IPS-NIHi11 (cell line): ENCODE measurements at places on chromosomes 2 and 18.

GRCh38 chr2:98692090-98693054, 38.6 kb downstream of the MGAT4A start:
- no peak for DNase-seq

GRCh38 chr2:16478434-16479210, 187.0 kb downstream of the CYRIA start:
- no peak for DNase-seq

DNA sequence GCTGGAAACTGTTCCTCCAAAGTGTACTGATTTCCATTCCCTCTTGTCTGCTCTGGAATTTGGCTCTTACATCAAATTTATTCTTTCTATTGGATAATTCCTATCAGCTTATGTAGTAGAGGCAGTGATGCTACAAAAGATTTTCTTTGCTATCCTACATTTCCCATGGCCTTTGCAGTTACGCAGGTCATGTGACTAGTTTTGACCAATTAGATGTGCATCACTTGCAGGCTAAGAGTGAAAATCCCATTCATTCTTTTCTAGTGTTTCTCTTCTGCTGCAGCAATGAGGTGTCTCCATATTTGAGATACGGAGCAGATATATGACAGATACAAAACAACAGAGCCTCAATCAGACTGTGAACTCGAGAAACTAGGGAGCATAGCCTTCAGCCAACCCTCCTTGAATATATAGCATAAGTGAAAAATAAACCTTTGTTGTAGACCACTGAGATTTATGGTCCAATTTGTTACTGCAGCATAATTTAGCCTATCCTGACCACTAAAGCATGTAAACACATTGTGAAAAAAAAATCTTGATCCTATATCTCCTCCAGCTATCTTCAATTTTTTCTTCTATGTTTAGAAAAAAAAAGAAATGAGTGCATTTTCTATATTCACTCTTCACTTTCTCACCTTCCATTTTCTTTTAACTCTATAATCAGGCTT, 102.0 kb downstream of the HNMT start:
- DNase-seq, result no peak

DNA sequence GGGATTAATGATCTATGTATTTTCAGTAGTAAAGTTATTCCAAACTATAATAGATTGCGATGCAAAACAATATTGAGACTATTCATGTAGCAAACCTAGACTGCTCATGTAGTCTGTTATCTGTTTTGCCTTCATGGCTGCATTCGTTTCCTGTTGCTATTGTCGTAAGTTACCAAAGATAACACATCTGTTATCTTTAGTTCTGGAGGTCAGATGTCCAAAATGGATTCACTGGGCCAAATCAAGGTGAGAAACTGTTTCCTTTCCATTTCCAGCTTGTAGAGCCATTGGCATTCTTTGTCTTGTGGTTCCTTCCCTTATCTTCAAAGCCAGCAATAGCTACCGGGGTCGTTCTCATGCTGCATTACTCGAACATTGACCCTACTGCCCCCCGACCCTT, 20.9 kb downstream of the ITGAV start:
- DNase-seq, result no peak

GRCh38 chr2:237629739-237630138, 2.4 kb downstream of the LRRFIP1 start:
- DNase-seq, result no peak

GRCh38 chr2:239272626-239273025, 128.2 kb downstream of the HDAC4 start:
- no peak for DNase-seq

DNA sequence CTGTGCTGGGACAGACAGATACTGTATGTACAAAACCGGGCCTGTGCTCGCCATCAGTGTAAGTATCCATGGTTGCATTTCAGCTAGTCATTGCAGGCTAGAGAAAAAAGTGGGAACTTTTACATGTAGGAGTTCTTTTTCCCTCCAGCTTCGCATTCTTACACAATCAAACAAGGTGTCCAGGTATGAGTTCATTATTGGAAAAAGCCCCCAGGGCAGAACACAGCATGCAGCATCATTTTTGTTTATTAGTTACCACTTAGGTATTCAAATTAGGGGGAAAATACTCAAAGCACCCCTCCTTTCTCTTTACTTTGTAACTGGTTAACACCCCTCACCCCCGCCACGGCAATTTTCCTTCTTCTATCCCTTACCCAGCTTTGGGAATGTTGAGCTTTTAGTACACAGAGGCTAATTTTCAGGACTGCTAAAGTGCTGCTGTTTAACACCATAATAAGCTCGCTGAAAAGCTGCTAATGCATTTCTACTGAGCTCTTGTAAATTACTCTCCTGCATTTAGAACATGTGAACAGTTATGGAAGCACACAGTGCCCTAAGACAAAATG, 13.6 kb downstream of the UPP2 start:
- DNase-seq, result no peak

GRCh38 chr2:160141419-160141818, 58.7 kb downstream of the ITGB6 start:
- DNase-seq, result no peak

DNA sequence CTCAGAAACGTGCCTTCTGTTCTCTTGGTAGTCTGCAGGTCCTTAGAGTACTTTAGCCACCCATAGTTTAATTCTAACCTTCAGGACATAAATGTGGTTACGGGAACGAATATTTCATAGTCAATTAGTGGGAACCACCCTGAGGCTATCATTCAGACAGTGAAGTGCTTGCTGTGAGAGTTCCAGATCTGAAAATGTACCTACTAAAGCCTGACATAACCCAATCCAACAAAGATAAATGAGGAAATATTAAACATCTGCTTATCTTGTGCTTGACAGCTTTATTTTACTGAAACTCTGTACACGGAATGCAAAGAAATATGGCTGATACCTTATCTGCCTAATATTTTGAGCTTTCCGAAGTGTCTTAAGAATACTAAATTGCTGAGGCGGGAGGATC, 43.0 kb downstream of the RAB27B start:
- no peak for DNase-seq

DNA sequence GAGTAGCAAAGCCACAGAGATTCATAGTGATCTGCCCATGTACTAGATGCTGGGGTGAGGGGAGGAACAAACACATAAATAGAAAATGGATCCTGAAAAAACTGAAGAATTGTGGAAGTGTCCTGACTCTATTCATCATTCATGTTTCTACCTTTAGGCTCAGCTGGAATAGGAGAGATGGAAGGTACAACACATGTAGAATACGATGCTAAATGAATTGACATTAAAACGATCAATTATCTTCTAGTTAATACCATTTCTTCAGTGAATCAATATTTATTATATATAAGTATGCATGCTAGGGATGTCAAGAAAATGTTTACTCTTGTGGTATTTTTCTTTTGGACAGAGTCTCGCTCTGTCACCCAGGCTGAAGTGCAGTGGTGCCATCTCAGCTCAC, 159.1 kb downstream of the IRS1 start:
- DNase-seq, result no peak

DNA sequence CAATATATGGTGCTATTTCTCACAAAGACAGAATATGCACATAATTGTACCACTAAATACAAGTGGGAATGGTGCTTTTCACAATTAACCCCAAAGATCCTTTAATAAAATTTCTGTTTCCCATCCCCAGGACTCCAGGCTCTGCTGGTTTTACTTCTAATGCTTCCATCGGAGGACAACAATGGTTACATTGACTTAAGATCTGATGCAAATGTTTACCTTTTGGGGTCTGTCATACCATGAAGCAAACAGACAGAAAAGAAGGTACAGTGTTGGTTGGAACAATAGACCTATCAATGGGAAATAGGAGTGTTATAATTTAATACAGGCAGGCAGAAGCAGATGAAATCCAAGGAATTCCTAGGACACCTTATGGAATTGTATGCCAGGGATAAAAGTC, 105.7 kb downstream of the UPP2 start:
- no peak for DNase-seq

DNA sequence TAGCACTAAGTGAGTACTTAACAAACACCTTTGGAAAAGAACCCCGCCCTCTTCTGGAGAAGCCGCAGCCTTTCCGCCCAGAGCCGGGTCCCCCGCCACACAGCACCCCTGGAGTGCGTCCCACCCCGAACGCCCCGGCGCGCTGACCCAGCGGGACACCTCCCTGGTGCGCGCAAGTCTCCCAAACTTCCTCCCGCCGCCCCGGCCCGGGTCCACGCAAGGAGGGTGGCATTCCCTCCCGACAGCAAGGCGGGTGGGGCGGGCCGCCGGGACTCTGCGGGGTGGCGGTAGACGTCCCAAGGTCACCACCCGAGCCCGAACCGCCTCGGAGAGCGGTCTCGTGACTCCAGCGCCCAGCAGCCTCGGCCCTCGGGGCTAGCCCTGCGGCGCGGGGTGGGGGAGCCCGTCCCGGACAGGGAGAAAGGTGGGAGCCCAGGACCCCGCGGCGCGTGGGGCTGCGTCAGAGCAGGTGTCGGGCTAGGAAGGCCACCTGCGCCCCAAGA, 598 bp downstream of the CCDC93 start:
- peak; percentile 64 for DNase-seq

- DNase-seq, result no peak
Observed at GRCh38 chr18:54783139-54783538, 45.1 kb upstream of the RAB27B start.

- DNase-seq, result no peak
Observed at GRCh38 chr2:235031686-235032373, 80.0 kb downstream of the SH3BP4 start.

DNA sequence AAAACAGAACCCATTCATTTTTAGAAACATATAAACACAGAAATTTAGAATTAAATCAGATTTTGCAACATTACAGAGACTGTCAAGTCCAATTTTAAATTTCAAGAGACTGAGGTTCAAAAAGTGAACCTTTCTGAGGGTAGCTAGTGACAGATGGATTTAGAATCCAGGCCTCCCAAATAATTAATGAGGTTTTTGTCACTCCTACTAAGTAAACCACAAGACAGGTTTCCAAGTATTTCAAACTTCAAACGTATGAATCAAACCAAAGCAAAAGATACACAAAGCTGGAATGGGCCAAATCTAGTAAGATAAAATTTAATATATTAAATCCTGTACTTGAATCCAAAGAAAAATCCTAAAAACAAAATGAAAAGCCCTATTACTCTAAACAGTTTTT, 25.3 kb downstream of the PPP4R3B start:
- no peak for DNase-seq
